ENCODE measurements at places on chromosomes 1 and 21.

GRCh38 chr1:101739826-101740330, 256.8 kb downstream of the OLFM3 start:
- DNase-seq, result no peak
- H3K27ac ChIP-seq, result peak overlapping the region; percentile 82
- peaks cover 51% of the 10 kb centered on the region for H3K4me1 ChIP-seq
- H3K27me3 ChIP-seq, result no peaks in the 10 kb centered on the region
- no peak overlapping the region for H3K4me3 ChIP-seq

DNA sequence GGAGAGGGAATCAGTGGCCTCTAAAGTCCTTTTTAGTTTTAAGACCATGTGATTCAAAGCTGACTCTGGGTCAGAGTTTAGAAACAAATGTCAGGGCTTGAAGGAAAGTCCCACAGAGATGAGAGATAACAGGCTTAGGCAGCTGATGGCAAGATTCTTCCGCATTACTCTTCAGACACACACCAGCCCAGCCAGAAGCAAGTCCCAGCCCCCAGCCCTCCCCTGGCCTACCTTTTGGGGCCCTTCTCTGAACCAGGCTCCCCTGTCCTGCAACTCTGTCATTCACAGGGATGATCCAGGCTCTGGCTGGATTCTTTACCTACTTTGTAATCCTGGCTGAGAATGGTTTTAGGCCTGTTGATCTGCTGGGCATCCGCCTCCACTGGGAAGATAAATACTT, 13.1 kb upstream of the CASQ1 start:
- no peaks in the 10 kb centered on the region for H3K36me3 ChIP-seq
- no peaks in the 10 kb centered on the region for H3K4me1 ChIP-seq

GRCh38 chr1:191260056-191260455, 782.4 kb upstream of the BRINP3 start:
- DNase-seq, result no peak
- no peak overlapping the region for H3K4me3 ChIP-seq
- no peaks in the 10 kb centered on the region for H3K36me3 ChIP-seq

DNA sequence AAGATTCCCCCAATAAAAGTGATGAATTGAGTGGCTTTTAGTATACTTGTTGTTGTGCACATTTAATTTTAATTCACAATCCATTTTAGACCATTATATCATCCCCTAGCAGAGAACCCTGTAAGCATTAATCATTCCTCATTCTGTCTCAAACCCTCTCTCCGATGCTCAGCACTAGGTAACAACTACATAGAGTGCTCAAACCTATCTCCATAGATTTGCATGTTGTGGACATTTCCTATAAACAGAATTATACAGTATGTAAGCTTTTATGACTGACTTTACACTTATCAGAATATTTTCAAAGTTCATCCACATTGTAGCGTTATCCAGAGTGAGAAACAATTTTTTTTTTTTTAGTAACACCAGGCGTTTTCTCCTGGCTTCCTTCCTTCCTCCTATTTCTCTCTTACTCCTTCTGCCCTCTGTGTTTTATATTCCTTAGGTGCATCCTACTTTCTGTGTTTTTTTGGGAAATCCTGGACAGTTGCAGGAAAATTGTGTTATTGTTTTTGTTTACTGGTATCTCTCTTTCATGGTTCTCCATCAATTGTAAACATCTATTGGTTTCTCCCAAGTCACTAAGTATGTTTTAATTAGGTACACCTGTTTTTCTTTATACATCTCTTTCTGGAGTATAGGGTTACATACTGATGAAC, 1528.0 kb upstream of the TPTE start:
- no peak overlapping the region for H3K4me3 ChIP-seq
- no peaks in the 10 kb centered on the region for H3K27me3 ChIP-seq
- no peak overlapping the region for H3K27ac ChIP-seq
- H3K4me1 ChIP-seq, result no peaks in the 10 kb centered on the region
- no peak for DNase-seq

DNA sequence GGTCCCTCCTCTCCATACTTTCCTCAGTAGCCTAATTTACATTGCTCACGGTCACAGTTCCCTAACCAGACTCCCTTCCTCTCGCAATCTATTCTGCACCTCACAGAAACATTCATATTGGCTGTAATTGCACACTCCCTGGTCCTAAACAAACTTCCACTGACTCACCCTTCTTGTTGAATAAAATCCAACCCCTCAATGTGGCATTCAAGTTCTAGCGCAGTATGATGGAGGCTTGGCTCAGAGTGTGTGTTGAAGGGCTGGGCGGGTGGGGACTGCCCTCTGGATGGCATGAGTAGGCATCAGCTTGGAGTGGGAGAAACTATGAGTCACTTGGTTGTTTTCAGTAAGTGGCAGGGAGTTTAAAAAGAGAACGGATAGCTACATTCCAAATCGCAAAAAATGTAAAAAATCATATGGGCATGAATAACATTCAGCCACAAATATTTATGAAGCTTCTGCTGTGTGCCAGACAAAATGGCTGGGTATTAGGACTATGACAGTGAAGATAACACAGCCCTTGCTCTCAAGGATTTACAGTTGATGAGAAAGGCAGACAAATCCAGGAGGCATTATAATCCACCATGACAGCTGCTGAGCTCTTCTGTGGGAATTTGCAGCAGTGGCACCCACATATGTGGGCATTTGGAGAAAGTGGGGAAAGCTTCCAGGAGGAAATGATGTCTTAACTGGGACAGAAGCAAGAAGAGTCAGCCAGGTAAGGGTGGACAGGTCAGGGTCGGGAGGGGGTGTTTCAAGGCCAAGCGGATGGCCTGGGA, 42.2 kb upstream of the LYST start:
- no peak overlapping the region for H3K4me3 ChIP-seq
- peak overlapping the region; percentile 92 for H3K27ac ChIP-seq
- H3K36me3 ChIP-seq, result no peaks in the 10 kb centered on the region
- peaks cover 43% of the 10 kb centered on the region for H3K4me1 ChIP-seq
- DNase-seq, result peak; percentile 73
- H3K27me3 ChIP-seq, result no peaks in the 10 kb centered on the region

Data from RWPE2 (cell line).